ENCODE measurements at places on chromosomes 3 and 15. TPM values are rescaled to one million over a fixed set of nuclear protein-coding genes. Genes with fewer than 3 reads are reported as not detected.

The TEX55 gene
- not detected for total RNA-seq

The ZIC4 gene
- total RNA-seq = not detected

The CFAP100 gene
- total RNA-seq = not detected

The PPP1R14D gene
- total RNA-seq = not detected

The SLC25A26 gene
- 15.9 TPM for total RNA-seq

The C3orf22 gene
- not detected for total RNA-seq

The LMCD1 gene
- total RNA-seq = 70.9 TPM

The MOBP gene
- total RNA-seq = not detected

The SLC22A14 gene
- not detected for total RNA-seq

The CYP8B1 gene
- not detected for total RNA-seq

The NEK11 gene
- 2.3 TPM for total RNA-seq

The CFAP92 gene
- 2.1 TPM for total RNA-seq

The GALNT15 gene
- 6.6 TPM for total RNA-seq

The CLDN18 gene
- not detected for total RNA-seq

The LDHAL6B gene
- total RNA-seq = not detected
